ENCODE measurements at places on chromosomes 2 and 18.
A peak's percentile ranks its signal among the peaks of the same experiment; 100 is the strongest.

- no peak for DNase-seq
These were observed 307.2 kb downstream of the MYCN start for GRCh38 chr2:16247326-16248122.

- no peak for DNase-seq
These were observed 686.5 kb upstream of the CDH2 start for GRCh38 chr18:28863396-28863795.

GRCh38 chr2:5433855-5434254 lies 258.3 kb upstream of the SOX11 start:
- no peak for DNase-seq

- no peak for DNase-seq
These were observed 102.5 kb downstream of the RIT2 start for GRCh38 chr18:43012951-43013350.

- DNase-seq = no peak
These were observed 7.1 kb upstream of the CEP68 start for GRCh38 chr2:65049010-65049639.

DNA sequence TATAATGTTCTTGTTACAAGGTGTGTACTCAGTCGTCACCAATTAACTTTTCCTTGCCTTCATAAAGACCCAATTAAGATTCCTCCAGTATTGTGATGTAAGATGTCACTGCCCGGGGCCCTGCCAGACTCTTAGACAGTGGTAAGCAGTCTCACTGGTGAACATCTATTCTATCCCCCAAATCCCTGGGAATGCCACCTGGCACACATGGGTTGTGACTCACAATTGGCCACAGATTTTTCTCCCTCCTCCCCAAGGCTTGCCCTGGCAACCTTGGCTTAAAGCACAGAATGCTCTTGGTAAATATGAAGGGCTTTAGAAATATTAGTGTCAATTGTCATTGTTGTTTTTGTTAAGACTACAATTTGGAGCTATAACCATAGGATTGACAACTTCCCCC lies 287.9 kb downstream of the ETAA1 start:
- DNase-seq = no peak

DNA sequence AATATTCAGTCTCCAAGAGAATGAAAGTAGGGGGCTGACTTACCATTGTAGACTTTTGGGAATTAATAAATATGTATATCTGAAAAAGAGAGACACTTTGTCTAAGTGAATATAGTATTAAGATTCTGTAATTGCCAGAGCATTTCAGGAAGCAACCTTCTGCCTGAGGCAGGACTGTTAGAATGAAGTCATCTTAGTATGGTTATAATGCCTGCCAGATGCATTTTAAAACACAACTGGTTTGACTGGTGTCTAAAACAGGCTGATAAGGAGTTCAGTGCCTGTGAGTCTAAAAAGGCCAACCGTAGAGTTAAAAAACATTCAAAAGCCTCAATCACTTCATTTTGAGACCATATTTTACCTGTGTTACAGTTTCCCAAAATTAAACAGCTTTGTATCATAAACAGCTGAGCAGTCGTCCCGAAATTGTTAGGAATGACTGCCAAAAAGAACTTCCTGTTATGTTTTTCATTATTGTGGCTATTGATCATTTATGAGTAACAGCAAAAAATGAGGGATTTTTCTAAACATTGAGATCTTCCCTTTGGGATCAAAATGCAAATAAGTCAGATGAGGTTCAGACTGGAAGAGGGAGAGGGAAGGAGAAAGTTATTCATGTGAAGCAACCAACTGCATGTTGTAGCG lies 443.9 kb downstream of the PID1 start:
- no peak for DNase-seq

- DNase-seq = no peak
These were observed 30.7 kb upstream of the ERCC3 start for GRCh38 chr2:127324635-127325034.

DNA sequence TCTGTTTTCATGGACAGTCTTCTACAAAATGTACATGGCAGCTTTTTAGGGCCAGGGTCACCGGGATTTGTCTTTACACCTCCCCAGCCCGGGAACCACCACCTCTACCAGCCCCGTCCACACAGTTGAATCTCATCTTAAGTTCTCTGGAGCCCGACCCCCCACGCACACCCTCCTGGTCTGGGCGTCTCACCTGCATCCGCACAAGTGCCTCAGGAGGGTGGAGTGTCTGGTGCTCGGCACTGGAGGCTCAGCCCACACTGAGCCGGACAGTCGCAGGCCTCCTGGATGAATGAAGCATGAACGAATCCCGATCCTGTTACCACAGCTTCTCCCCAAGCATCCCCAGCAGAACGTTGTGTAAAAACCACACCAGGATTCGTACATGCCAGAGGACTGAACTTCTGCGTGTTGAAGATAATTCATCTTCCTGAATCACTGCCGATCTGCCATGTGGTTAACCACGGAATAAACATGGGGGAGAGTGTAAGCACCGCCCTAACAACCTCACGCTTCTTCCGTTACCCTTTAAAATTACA lies 162.0 kb downstream of the RTP5 start:
- peak; percentile 47 for DNase-seq

GRCh38 chr2:126661702-126662500 lies 5.9 kb downstream of the GYPC start:
- DNase-seq = no peak

- no peak for DNase-seq
These were observed 74.7 kb upstream of the RAB6C start for GRCh38 chr2:129904532-129905446.

- no peak for DNase-seq
These were observed 350.6 kb downstream of the RND3 start for GRCh38 chr2:150136893-150137292.

- DNase-seq = no peak
These were observed 1.3 kb downstream of the ZNF521 start for GRCh38 chr18:25350489-25351251.

GRCh38 chr18:72727038-72727655 lies 140.6 kb downstream of the NETO1 start:
- no peak for DNase-seq

GRCh38 chr2:54029721-54030395 lies 59.1 kb upstream of the PSME4 start:
- no peak for DNase-seq

- no peak for DNase-seq
These were observed 24.4 kb upstream of the RAB31 start for GRCh38 chr18:9683418-9684396.

DNA sequence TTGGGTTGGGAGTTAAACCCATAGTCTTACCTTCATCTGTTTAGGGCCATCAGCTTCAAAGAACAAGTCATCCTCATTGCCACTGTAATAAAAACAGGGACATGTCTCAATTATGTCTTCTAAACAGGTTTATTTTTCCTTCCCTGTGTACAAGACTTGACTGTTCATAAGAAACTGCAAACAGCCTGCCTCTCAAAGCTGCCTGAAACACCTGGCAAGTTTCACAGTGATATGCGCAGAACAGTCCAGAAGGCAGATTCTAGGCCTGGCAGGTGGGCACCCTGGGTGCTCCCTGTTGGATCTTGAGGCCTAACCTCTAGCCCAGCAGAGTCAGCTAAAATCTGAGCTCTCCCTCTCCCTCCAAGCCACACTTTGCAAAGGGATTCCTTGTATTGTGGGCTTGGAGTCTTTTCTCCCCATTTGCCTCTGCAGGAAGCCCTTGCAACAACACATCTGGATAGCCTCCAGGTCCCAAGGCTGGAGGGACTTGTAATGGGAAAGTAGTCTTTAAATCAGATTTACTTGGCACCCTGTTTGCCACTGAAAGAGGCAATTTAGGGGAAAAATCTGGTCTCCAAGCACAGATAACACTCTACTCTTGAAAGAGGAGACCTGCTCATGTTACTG lies 930 bp downstream of the IL1B start:
- DNase-seq = no peak

DNA sequence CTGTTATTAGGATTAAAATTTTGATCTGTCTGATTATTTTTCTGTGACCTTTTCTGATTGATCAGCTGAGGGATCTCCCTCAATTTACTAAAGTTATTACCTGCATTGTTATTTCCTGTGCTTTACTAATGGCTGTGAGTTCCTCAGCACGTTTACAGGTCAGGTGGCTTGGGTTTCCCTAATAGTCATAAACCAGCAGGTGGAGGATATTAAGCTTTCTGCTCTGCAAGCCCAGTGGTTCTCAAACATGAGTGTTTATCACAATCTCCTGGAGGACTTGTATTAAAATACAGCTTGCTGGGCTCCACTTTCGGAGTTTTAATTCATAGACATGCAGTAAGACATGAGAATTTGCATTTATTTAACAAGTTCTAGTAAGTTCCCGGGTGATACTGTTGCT lies 22.4 kb upstream of the UGP2 start:
- no peak for DNase-seq

GRCh38 chr2:61536572-61537276 lies 1.4 kb downstream of the XPO1 start:
- peak; percentile 87 for DNase-seq
